Right lobe of liver (tissue), 6 donors: ENCODE measurements at places on chromosomes 2 and 18.

GRCh38 chr2:64847930-64848329 lies 141.3 kb upstream of the SLC1A4 start:
- DNase-seq = no peak

GRCh38 chr2:218029366-218030360 lies 26.9 kb upstream of the TNS1 start:
- DNase-seq = no peak

GRCh38 chr18:68623342-68623741 lies 91.6 kb downstream of the TMX3 start:
- no peak for DNase-seq

- DNase-seq = no peak
Observed at GRCh38 chr2:16791496-16791895, 125.9 kb upstream of the CYRIA start.

- no peak for DNase-seq
Observed at GRCh38 chr2:211860224-211860623, 678.4 kb downstream of the ERBB4 start.

DNA sequence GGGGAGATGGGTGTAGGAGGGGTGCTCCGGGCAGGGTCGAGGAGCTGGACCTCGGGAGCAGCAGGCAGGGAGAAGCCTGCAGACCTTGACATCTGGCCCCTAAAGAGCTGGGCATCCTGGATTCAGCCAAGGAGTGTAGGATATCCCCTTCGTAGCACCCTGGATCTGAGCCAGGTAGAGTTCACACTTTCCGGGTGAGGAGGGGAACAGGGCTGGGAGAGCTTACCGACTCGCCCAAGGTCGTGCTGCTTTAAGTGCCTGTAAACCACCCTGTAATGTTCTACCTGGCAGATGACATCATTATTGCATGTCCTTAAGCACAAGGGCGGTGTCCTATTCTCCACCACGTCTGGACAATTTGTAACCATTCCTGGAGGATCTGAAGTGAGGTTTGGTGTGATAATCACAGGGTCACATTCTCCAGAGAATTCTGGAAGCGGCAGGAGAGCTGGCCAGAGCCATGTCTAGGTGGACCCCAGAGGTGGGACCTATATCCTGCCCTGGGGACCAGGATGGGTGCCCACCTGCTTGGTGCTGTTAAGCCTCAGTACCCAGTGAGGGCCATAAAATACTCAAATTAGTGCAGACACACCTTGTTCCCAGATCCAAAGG lies 14.6 kb downstream of the ITM2C start:
- DNase-seq = peak; percentile 27

DNA sequence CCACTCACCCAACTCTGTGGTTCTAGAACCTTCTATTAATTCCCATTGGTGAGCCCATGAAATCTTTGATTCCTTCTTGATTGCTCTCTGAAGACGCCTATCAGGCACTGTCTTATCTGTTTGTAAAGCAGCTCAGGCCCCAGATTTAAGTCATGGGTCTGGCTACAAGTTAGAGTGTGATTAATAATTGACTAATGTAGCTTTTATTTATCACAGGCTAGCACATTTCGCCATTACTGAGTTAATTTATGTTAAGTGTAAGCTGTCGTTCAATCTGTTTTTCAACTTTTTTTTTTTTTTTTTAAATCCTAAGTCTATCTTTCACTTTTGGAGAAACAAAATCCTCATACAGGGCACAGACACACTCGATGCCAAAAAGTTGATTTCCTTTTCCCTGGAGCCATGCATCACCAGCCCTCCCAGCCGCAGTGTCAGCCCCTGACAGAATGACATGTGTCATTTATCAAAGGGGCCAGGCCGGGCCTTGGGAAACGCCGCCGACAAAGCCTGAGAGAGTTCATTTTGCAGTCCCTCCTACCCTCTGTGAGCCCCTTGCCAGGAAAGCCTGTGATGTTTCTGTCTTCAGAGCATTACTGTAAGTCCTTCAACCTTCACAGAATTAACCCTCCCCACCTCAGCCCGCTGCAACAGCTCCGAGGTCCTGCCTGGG lies 15.8 kb downstream of the TSHZ1 start:
- DNase-seq = no peak

GRCh38 chr2:116222793-116223192 lies 1591.7 kb upstream of the DDX18 start:
- no peak for DNase-seq

DNA sequence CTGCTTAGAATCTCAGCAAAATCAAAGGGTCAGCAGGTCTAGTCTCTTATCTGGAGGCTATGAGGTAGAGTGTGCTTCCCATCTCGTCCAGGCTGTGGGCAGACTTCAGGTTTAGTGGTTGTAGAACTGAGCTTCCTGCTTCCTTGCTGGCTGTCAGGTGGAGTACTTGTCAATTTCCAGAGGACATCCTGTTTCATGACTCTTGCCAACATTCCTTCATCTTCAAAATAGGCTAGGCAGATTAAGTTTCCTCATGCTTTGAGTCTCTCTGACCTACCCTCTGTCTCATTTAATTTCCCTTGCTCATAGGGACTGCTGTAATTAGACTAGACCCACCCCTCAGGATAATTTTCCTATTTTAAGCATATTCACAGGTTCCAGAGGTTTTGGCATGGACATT lies 562.6 kb downstream of the SPAG16 start:
- DNase-seq = no peak

GRCh38 chr2:144322379-144322778 lies 197.5 kb downstream of the ZEB2 start:
- no peak for DNase-seq

DNA sequence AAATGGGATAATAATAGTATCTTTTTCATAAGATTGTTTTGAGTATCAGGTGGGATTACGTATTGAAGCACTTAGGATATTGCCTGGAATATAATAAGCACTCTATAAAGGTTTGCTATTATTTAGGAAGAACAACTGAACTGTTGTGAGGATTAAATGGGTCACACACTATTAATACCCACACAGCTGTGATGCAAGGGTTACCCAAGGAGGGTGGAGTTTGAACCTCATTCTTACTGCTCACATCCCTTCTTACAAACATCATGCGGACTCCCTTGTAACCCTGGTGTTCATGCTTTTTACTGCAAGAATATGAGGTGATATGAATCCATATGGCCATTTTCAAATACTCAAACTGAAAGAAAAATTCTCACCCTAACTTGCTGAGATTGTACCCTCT lies 113.5 kb downstream of the KCTD1 start:
- no peak for DNase-seq

DNA sequence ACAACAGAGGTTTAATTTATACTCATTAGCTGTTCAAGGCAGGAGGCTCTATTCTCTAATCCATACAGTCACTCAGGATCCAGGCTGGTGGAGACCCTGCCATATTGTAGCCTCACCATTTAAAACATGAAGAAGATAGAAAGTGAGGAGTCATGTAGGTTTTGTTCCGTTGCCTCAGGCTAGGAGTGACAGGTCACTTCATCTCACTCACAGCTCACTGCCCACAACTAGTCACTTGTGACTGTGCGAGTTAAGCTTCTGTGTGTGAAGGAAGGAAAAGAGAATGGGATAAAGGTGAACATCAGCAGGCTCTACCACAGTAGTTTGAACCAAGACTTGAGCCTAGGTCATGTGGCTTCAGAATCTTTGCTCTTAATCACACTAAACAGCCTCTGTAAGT lies 9.0 kb upstream of the IGFBP2 start:
- DNase-seq = no peak

- no peak for DNase-seq
Observed at GRCh38 chr2:234406085-234406484, 90.8 kb downstream of the ARL4C start.

GRCh38 chr2:41711736-41712135 lies 336.1 kb upstream of the PKDCC start:
- no peak for DNase-seq

DNA sequence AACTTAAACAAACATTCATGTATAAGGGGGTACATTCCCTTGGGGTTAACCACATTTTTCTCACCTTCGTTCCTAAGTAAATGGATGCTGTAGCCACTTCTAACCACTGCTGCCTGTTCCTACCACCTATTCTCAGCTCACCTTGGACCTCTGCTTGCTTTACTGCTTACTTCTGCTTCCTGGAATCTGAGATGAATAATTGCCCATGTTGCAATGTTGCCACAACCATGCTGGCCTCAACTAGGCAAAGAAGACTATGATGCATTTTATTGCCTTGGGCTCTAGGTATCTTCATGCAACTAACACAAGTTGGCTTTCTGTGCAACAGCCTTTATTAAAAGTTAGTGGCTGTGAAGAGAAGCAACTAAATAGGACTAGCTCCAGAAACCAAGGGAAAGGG lies 106.3 kb upstream of the TCF4 start:
- DNase-seq = no peak

GRCh38 chr2:36797324-36798070 lies 101.0 kb downstream of the VIT start:
- DNase-seq = no peak

DNA sequence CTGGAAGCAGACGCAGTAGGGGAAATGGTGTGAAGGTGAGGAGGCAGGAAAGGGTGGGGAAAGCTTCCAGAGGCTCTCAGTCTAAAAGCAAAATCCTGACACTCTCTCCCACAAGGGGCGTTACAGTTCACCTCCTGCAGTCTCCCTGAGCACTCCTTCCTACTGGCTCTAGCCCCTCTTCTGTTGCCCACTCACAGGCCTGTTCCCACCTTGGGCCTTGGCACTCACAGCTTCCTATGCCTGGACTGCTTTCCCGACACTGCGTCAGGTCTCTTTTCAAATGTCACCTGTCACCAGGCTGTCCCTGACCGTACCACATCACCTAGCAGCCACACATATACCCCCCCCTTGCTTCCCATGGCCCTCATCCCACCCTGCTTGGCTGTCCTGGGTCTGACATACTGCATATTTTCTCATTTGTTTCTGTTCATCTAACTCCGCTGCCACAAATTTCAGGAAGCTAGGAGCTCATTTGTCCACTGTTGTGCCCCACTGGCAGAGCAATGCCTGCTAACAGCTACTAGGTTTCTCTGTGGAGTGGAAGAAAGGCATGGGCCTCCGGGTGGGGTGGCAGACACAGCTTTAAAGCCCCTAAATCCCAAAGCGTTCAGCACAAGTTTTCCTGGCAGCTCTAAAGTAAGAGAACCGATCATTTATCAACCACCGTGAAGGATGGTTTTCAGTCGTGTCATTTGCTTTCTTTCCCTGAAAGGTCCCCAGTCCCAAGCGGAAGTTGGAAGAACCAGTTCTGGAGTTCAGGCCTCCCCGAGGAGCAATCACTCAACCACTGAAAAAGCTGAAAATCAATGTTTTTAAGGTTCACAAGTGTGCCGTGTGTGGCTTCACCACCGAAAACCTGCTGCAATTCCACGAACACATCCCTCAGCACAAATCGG lies 118.8 kb downstream of the ZNF532 start:
- no peak for DNase-seq

DNA sequence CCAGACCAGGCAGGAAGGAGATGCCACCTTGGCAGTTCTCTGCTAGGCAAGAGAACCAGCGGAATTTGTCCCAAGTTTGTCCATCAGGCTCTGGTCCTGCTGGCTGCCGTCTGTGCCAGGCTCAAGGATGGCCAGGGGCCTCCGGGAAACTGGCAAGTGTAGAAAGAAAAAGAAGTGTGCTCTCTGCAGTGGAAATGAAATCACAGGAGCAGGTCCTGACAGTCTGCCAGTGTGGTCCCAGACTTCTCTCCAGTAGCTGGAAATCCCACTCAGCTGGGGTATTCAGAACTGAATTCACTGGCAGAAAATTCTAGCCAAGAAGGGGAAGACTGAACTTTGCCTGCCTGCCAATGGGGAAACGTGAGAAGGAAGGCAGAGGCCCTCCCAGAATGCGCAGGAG lies 91.0 kb downstream of the STPG4 start:
- DNase-seq = no peak
